AG09309 (cell line): ENCODE measurements at places on chromosomes 16 and 17.

DNA sequence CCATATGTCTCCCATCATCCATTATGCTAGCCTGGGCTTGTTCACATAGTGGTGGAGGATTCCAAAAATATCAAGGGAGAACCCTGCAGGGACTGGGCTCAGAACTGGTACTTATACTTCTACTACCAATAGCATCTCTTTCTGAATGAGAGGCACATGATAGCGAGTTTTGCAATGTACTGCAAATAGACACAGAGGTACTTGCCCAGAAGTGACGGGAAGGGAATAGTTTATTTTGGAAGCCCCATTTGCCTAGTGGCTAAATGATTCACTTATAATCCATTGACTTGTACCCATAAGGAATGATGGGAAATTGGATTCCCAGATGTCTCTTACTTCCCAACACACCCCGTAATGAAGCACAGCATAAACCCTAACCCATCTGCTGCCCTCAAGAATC is 124.8 kb upstream of the ERCC4 start:
- DNase-seq = no peak

DNA sequence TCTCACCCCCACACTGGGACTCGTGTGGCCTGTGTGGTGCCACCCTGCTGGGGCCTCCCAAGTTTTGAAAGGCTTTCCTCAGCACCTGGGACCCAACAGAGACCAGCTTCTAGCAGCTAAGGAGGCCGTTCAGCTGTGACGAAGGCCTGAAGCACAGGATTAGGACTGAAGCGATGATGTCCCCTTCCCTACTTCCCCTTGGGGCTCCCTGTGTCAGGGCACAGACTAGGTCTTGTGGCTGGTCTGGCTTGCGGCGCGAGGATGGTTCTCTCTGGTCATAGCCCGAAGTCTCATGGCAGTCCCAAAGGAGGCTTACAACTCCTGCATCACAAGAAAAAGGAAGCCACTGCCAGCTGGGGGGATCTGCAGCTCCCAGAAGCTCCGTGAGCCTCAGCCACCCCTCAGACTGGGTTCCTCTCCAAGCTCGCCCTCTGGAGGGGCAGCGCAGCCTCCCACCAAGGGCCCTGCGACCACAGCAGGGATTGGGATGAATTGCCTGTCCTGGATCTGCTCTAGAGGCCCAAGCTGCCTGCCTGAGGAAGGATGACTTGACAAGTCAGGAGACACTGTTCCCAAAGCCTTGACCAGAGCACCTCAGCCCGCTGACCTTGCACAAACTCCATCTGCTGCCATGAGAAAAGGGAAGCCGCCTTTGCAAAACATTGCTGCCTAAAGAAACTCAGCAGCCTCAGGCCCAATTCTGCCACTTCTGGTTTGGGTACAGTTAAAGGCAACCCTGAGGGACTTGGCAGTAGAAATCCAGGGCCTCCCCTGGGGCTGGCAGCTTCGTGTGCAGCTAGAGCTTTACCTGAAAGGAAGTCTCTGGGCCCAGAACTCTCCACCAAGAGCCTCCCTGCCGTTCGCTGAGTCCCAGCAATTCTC is 27.4 kb downstream of the STH start:
- no peak for DNase-seq

DNA sequence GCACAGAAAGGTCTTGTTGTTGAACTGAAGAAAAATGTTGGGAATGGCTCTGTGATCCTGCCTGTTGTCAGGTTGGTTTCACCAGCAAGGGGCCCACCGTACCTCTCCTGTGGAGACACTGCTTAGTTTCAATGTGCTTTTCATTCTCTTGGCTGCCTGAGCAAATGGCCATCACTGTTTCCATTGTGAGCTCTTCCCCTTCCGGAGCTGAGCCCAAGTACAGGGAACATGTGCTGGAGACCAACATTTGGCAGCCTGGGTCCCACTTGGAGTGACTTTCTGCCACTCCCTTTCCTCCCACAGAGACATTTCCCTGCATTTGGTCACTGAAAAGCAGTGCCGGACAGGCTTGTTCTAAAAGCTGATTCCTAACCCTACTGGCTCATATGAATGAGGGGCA is 23.1 kb downstream of the GABARAPL2 start:
- no peak for DNase-seq

DNA sequence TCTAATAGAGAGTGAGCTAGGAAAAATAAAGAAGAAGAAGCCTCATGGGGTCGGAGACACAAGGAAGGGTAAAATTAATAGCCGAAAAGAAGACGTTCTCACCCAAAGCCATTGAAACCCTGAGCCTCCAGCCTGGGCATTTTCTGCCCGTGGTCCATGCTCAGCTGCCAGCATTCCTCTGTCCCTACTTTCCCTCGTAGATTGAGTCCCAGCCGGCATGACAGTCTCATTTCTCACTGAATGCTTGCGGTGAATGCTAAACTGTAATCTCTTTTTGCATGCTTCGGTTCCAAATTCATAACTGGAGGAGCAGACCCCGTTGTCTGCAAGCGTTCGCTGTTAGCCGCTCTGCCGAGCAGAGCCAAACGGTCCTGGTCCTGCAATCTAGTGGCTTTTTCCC is 54.0 kb upstream of the COX10 start:
- DNase-seq = no peak

DNA sequence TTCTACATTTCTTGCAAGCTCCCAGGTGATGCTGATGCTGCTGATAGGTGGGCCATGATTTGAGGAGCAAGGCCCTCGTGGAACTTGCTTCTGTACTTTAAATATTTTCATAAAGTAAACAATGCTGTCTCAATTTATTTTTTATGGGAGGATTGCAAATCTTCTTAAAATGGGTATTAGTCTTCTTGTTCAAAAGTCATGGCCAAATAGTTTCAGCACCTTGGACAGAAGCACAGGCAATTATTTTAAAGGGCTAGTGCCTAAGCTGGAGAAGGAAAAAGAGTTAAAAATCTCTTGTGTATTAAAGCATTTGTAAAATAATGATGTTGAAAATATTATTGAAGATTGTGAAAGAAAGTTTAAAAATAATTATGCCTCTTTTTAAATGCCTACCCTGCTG is 50.5 kb downstream of the GPR139 start:
- no peak for DNase-seq

- DNase-seq = no peak
Observed at GRCh38 chr17:52546493-52546892, 388.0 kb upstream of the CA10 start.

GRCh38 chr17:16123531-16123930 is 91.8 kb downstream of the NCOR1 start:
- DNase-seq = no peak

GRCh38 chr16:66650707-66651473 is 45.7 kb downstream of the CMTM4 start:
- no peak for DNase-seq

DNA sequence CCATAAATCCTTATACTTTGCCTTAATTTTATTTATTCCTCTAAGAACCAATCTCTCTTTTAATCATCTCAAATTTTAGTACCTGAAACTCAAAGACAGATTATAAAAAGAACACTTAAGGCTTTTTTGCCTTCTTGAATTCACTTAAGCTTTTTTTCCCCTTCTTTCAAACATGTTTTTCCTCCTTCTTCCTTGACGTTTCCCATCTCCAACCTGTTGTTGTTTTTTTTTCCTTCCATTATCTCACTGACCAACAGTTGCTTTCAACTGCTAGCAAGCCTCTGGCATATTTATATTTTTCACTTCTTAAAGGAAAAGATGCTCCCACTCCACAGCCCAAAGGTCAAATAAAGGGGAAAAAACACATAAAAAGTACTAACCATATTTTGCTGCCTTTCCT is 32.2 kb downstream of the SPOP start:
- DNase-seq = no peak

- DNase-seq = peak; percentile 93
Observed at GRCh38 chr17:82698065-82698973, at the start of gene RAB40B. RAB40B (minus strand) TSS chr17:82698698; CDS start chr17:82698596, 102 bp downstream.

GRCh38 chr17:56289321-56289720 is 136.0 kb downstream of the ANKFN1 start:
- no peak for DNase-seq

GRCh38 chr17:55303701-55304145 is 39.0 kb downstream of the HLF start:
- DNase-seq = no peak

DNA sequence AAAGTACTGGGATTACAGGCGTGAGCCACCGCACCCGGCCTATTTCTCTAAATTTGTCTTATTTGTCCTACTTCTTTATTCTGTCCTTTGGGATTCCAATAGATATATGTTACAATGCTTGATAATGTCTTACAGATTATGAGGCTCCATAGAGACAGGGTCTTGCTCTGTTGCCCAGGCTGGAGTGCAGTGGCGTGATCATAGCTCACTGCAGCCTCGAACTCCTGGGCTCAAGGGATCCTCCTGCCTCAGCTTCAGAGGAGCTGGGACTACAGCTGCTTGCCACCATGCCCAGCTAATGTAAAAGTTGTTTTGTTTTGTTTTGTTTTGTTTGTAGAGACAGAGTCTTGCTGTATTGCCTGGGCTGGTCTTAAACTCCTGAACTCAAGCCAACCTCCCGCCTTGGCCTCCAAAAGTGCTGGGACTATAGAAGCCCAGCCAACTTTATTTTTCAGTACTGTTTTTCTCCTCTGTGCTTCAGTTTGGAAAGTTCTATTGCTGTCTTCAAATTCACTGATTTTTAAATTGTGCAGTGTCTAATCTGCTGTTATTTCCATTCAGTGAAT is 10.3 kb downstream of the ANKRD13B start:
- no peak for DNase-seq
